Tongue (tissue), 3 donors: ENCODE measurements at places on chromosomes 4 and X.

DNA sequence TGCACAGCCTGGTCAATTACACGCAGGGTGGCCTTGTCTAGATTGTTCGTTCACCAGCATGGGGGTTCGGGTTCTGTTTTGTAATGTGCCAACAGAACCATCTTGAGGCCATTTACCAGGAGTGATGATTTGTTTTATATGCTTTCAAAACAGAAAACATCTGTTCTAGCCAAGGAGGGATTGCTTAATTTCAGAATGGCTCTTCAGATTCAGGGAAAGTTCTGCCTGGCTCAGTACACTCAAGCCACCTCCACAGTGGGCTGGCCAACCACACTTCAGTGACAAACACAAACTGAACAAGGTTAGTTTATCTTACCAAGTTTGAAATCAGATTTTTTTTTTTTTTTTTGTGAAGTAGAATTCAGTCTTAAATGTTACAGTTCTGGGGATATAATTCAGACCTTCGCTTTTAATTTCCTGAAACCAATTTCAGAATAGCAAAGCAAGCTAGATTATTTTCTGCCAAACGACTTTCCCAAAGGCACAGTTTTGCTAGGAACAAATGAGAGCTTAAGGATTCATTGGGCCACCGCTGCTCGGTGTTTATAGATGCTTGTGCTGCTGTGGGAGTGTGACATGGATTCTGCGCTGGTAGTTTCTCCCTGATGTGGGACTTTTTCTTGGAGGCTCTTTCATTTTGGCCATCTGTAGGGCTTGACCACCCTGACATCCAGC lies 23.4 kb downstream of the SMS start:
- DNase-seq: no peak

GRCh38 chr4:164949448-164950143 lies 27.9 kb downstream of the TRIM61 start:
- DNase-seq: peak; percentile 60

GRCh38 chr4:81498551-81499099 lies 26.9 kb upstream of the RASGEF1B start:
- no peak for DNase-seq

GRCh38 chr4:122815248-122815647 lies 11.4 kb upstream of the FGF2 start:
- DNase-seq: no peak

GRCh38 chr4:4672402-4672801 lies 130.6 kb upstream of the STX18 start:
- no peak for DNase-seq

- no peak for DNase-seq
These were observed 373.1 kb downstream of the STPG2 start for GRCh38 chr4:97770222-97770621.

DNA sequence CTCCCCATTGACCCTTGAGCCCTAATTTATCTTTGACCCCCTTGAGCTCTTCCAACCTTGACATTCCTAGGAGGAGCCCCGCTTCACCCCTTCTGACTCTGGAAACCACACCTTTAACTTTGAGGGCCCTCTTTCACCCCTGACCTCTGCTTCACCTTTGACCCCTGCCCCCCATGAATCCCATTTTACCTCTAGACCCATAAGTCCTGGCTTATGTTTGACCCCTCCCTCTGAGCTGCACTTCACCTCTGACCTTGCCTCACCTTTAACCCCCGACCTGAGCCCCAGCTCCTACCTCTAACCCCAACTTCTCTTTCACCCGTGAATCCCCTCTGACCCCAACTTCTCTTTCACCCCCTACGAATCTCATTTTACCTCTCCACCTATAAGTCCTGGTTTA lies 169.7 kb downstream of the THOC2 start:
- DNase-seq: no peak

GRCh38 chr4:141713185-141713584 lies 76.8 kb downstream of the IL15 start:
- no peak for DNase-seq

DNA sequence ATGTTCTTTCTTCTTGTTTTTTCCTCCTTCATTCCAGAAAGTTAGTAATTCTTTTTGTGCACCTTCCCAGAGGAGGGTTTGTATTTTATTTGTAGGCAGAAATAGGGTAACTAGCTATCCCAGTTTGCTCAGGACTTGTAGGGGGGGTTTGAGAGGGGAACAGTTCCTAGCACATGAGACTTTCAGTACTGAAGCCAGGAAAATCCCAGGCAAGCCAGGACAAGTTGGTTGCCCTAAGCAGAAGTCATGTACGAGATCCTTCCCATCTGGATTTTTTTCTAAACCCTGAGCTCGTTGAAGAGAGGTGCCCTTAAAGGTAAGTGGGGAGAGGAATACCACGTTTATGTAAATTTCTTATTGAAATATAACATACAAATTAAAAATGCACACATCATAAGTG lies 15.6 kb upstream of the TAB3 start:
- DNase-seq: peak; percentile 6

DNA sequence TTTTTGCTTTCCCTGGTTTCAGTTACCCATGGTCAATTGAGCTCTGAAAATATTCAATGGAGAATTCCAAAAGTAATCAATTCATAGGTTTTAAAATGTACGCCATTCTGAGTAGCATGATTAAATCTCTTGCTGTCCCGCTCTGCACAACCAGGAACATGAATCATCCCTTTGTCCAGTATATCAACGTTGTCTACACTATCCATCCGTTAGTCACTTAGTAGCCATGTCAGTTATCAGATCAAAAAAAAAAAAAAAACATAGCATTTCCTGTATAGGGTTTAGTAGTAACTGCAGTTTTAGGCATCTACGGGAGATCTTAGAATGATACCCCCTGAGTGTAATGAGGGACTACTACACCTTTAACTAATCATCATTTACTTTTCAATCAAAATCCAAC lies 15.1 kb downstream of the LAMP2 start:
- no peak for DNase-seq

GRCh38 chrX:152913346-152913745 lies 15.5 kb downstream of the ZNF185 start:
- no peak for DNase-seq

DNA sequence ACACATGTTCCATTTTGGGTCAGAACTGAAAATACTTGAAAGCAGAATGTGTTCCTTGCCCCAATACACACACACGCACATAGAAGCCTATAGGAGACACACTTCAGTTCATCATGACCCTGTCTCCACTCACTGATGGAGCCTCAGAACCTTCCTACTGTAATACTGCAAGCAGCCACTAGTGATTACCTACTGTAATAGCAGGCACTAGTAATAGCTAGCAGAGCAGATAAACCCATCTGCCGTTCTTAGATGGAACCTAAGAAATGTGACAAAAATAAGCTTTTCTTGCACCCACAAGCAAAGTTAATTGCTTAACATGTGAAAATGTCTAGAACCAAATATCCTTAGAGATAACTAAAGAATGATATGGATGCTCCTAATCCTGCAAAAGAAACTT lies 13.6 kb downstream of the AMTN start:
- no peak for DNase-seq

DNA sequence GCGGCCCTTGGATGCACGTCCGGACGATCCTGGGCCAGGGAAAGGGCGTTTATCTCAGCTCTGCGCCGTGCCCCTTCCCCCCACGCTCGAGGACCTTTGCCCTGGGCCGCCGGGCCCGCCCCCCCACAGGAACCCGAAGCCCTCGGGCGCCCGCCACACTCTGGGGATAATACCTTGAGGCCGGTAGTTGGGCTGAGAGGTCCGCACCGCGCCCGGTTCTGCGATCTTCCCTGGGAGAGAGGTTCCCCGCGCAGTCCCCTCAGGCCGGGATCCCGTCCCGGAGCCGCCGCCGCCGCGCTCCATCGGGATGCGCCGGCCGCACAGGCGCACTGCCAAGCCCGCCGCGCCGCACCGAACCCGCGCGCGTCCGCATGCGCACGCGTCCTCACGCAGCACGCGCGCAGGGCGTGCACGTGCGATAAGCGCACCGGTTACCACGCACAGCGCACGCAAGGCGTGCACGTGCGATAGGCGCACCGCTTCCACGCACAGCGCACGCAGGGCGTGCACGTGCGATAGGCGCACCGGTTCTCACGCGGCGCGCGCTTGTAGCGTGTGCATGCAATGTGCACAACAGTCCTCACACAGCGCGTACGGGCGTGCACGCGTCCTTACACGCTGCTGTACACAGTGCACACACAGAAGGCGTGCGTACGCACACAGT lies at the start of gene MAP7D2:
Gene MAP7D2 (minus strand): TSS at position 331 of the 664 bp plus-strand sequence. CDS start 28 bp downstream, at position 303.
- no peak for DNase-seq

DNA sequence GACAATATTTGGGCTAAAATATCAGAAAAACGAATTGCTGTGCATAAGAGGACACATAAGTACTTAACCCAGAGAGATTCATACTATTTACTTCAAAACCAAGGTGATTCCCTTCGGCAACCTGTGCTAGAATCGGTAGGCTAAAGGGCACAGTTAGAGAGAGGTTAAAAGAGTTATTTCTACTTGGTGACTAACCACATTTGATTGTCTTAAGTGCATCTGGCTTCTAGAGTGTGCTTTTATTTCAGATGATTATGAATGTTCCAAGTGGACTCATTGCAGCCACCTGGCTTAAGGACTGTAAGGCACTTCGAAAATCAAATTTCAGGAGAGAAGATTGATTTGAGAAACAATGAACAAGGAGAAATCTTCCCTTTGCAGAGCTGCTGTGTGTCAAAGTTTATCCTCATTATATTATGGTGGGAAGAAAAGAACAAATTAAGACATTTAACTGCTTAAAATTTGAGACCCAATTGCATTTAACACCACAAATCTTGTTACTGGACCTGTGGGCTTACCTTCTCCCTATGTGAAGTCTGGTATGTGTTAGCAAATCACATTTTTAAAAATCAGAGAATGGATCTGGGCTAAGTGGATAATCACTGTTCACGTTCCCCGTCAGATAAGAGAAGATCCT lies 34.0 kb downstream of the PHOX2B start:
- DNase-seq: no peak

DNA sequence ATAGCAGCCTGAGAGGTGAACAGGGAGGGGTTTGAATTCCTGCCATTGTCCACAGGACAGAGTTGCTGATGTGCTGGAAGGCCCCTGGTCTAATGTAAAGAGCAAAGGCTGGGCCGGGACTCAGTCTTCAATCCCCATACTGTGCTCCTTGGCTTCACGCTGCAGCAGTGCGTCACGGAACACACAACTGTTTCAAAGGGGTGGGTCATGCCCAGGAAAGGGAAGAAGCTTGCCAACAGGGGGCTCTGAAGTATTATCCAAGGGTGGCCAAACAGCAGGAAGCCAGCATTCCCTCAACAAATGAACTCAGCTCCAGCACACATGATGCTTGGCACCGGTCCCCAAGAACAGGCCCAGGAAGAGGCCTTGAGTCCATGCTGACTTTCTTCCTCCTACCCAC lies 122.5 kb downstream of the NFKB1 start:
- DNase-seq: peak; percentile 76

- DNase-seq: no peak
These were observed 136.8 kb downstream of the ANAPC4 start for GRCh38 chr4:25513814-25514213.

DNA sequence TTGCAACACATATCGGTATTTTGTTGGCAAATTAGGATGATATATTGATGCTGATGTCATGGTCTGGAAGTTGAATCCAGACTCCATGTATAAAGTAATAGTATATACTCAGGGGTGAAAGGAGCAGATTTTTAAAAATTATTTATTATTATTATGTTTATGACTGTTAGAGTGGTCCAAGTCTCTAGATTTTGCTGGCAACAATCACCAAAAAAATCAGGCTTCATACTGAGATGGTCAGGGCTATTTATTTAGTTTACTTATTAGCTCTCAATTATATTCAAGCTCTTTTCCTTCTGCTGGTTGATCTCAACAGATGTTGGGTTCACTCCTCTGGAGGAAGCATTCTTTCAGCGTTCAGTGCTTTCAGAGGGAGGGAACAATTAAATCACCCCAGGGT lies 73.9 kb upstream of the VCX3B start:
- DNase-seq: no peak

DNA sequence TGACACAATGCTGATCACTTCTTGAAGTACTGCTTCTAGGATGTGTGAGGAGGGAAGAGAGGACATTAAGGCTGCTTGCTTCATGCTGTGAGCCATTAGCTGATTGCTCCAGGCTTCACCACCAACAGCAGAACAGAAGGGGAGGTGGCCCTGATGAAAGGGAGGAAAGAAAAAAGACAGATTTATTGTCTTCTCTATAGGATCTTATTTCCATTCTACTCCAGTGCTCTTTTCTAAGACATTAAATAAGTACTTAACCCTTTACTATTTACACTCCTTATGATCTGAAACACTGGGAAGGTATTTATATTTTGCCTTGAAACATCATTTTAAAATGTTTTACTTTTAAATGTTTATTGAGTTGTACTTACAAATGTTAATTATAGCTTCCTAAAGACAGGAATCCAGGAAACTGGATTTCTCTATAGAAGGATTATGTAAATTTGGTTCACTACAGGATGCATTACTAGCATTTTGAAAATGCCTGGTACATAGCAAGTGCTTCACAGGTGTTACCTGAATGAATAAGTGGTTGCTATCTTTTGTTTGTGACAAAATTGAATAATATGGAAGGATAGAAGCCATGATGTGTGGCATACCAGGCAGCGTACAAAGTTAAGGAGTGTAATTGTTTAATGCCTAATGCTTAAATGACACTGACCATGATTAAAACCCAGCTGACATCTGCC lies 680.9 kb upstream of the ATOH1 start:
- no peak for DNase-seq

DNA sequence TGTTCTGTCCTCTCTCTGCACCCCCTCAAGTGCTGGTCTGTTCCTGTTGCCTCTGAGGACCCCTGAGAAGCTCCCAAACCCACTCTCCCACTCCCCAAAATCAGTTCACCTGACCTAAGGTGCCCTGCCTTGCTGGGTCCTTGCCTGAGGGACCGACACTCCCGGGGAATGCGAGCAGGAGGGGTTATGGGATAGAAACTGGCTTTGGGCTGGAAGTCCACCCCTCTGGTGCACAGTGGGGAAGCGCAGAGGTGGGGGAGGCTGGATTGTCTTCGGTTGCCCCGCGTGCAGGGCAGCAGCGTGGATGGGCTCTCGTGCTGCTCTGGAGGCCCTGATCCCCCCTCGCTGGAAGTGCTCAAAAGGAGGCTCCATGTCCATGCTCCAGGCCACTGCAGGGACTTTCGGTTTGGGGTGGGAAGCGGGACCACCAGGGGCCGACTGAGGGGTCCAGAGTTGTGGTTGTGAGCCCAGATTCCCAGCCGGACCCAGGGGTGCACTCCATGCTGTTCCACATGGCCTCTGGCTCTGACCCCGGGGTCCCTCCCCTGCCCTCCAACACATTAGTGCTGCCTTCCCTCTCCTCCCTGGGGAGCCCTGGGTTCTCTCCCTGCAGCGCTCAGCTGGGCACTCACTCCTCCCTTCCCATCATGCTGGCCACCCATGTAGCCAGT lies 7.6 kb downstream of the SORCS2 start:
- no peak for DNase-seq
